Aorta (tissue), 5 donors: ENCODE measurements at places on chromosomes 12 and 14. TPM values are rescaled to one million over a fixed set of nuclear protein-coding genes. Genes with fewer than 3 reads are reported as not detected.

FGD4 gene
- 46.9 TPM for total RNA-seq

DDIT3 gene
- total RNA-seq = 29.0 TPM

GRCh38 chr14:72736308-72736707, 157.6 kb downstream of the DPF3 start:
- no peak overlapping the region for H3K4me3 ChIP-seq
- H3K27me3 ChIP-seq = no peaks in the 10 kb centered on the region
- H3K27ac ChIP-seq = no peak overlapping the region
- no peaks in the 10 kb centered on the region for H3K4me1 ChIP-seq
- no peaks in the 10 kb centered on the region for H3K36me3 ChIP-seq

GRCh38 chr12:94938583-94938982, 64.9 kb downstream of the NDUFA12 start:
- no peaks in the 10 kb centered on the region for H3K36me3 ChIP-seq
- DNase-seq = no peak
- no peaks in the 10 kb centered on the region for H3K27me3 ChIP-seq
- H3K27ac ChIP-seq = no peak overlapping the region

GRCh38 chr14:50452979-50453705, 56.5 kb upstream of the CDKL1 start:
- peaks cover 4% of the 10 kb centered on the region for H3K36me3 ChIP-seq
- H3K27me3 ChIP-seq = no peaks in the 10 kb centered on the region
- no peaks in the 10 kb centered on the region for H3K4me1 ChIP-seq
- DNase-seq = no peak
- H3K4me3 ChIP-seq = no peak overlapping the region
